ENCODE measurements at places on chromosomes 3 and 15.

GRCh38 chr15:80525853-80526252 lies 121.7 kb downstream of the ARNT2 start:
- no peak for DNase-seq

GRCh38 chr3:167829071-167829470 lies 93.5 kb downstream of the SERPINI1 start:
- DNase-seq: no peak

DNA sequence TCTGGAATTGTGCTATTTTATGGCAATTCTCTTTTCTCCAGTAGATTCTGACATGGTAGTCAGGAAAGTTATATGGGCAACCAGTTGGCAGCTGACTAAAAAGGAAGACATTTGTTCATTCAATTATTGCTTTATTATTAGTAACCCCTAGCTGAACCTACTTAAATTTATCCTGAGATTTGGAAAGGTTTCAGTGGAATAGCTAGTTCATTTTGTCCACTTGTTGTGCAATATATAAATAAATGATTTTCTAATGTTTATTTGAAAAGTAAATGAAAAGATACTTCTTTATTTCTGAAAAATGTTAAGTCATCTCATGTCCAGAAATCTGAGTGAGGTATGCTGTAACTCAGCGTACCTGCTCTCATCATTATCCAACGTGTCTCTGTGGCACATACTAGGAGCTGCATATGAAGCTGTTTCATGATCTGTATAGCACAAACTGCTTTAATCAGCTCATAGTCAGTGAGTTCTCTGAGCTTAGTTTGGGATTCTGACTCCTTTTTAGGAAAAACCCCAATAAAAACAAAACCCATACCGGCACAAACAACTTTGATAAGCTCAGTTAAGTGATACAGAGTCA lies 35.9 kb downstream of the RARB start:
- no peak for DNase-seq

DNA sequence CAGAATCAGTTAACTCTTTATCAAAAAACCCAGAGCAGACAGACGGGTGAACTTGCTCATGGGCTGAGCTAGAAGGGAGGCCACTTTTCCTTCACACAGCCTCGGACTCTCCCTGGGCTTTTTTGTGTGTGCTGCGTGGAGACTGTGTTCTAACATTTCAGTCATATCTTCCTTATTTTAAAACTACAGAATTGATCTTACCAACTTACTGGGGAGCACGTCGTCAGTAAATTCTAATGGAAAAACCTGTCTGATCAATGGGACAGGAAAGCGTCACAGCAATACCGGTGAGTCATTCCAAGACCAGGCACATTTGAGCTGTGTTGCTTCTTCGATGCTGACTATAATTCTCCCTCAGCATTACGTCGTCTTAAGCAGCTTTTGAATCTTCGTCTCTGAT lies 145.1 kb downstream of the LPP start:
- no peak for DNase-seq

GRCh38 chr3:28247286-28247685 lies 5.9 kb downstream of the CMC1 start:
- DNase-seq: no peak

GRCh38 chr3:110623571-110623970 lies 448.0 kb upstream of the NECTIN3 start:
- no peak for DNase-seq

DNA sequence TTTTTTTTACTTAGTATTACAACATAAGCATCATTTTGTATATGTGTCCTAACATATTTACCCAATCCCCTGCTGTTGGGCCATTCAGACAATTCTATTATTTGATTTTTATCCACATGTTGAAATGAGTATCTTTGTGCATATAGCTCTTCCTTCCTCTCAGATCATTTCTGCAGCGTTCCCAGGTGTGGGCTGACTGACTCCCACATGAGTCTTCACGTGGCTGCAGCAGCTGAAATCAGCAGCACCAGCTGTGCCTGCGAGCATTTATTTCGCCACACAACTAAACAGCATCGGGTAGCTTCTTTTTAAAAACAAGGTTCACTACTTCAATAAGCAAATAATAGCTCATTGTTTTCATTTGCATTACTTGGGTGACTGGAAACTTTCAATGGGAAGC lies 44.5 kb upstream of the PDE8A start:
- DNase-seq: peak; percentile 45

All from KBM-7 (cell line).